ENCODE measurements at places on chromosomes 1 and 21.

DNA sequence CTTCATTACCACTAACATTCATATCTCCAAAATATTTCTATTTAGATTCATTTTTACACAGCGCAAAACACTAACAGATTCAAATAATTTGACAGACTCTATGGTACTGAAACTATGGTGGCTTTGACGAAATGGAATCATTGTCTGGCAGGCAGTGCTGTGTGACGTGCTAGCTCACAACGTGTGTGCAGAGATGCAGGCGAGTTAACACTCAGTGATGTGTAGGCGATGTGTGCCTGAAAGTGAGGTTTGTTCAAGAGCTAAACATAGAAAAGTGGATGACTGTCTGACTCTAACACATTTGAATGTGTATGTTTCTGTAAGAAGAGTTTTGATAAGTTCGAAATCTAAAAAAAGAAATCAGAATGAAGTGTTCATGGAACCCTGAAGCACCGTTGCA is 97.7 kb downstream of the RYR2 start:
- no peak for DNase-seq

GRCh38 chr1:156489166-156489934 is 11.2 kb downstream of the MEF2D start:
- no peak for DNase-seq

DNA sequence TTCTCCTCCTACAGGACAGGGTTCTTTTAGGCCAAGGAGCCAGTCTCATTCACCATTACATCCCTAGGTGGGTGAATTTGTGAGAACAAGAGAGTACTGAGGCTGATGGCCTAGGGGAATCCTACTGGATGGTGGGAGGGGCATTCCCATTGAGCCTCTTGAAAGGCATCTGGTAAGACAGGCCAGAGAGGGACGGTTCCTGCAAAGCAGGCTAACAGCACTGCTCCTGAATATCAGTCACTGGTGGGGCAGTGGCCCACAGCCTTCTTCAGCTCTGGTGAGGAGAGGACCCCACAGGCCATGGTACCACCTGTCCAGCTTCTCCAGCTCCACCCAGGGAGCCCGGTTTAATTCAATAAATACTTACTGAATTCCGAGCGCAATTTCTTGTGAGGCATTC is 125.9 kb upstream of the EDN2 start:
- DNase-seq: no peak

DNA sequence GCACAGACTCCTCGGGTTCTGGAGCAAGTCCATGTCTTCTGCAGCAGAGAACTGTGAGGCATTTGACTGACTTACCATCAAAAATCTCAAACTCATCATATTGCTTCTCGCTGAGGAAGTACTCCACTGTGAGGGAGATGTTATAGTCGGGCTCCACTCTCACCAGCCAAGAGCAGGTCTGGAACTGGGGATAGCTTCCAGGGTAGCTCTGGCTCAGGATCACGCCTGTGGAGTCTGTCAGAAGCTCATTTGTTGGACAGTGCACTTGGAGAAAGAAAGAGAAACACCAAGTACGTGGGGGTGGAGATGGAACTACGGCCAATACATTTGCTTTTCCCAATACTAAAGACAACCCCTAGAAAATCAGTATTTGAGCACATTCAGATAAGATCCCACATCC is 111.1 kb downstream of the ZSCAN20 start:
- DNase-seq: no peak

DNA sequence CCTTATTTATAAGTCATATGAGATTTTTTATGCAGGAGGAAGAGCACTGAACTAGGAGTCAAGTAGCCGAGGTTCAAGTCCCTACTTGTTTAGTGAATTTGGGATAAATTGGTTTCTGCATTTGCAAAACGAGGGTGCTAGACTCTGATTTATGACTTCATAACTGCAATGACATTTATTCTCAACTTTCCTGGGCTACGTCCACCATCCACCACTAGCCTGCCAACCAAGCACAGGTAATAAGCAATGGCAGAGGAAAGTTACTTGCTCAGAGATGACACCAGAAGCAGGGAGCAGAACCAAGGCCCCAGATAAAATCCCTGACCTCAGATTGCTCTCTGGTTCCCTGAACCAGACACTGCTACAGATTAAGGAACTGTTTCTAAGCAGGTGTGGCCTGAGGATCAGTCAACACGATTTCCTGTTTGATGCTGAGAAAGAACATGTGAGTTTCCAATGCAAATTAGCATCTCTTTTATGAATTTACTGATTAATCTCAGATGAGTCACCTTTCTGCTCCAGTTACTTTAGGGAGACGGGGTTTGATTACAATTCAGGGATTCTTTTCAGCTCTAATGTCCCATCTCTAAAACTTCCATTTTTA is 52.7 kb downstream of the PLPP3 start:
- no peak for DNase-seq

DNA sequence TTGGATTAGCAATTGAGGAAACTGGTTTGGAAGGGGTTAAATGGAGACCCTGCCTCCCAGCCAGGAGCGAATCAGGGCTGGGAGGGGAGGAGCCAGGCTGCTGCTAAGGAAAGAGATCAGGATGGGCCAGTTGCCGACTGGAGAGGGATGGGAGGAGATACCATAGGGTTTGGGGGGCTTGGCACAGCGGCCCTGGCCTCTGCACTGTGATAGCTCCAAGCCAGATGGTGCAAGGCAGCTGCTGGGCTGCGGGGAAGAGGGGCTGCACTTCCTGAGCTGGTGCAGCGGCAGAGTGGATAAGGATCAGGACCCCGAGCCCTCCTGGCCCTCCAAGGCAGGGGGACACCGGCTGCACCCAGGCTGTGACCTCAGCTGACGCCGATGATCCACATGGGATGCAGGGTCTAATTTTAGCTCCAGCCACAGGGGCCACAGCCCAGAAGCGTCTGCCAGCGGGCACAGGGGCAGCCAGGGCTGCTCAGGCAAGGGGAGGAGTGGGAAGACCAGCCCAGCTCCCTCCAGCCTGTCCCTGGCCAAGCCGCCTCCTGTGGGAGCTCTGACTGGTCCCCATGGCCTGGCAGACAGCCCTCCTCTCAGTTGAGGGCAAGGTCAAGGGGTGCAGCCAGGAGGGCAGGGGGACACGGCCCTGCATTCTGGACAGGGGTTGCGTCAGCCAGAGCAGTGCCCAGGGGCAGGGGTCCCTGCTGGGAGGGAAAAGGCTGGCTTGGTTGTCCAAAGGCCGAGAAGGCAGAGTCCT is at the start of gene EXTL1:
Gene EXTL1 (plus strand): TSS at position 129 of the 757 bp plus-strand sequence. CDS start 872 bp downstream, outside the sequence.
- no peak for DNase-seq

DNA sequence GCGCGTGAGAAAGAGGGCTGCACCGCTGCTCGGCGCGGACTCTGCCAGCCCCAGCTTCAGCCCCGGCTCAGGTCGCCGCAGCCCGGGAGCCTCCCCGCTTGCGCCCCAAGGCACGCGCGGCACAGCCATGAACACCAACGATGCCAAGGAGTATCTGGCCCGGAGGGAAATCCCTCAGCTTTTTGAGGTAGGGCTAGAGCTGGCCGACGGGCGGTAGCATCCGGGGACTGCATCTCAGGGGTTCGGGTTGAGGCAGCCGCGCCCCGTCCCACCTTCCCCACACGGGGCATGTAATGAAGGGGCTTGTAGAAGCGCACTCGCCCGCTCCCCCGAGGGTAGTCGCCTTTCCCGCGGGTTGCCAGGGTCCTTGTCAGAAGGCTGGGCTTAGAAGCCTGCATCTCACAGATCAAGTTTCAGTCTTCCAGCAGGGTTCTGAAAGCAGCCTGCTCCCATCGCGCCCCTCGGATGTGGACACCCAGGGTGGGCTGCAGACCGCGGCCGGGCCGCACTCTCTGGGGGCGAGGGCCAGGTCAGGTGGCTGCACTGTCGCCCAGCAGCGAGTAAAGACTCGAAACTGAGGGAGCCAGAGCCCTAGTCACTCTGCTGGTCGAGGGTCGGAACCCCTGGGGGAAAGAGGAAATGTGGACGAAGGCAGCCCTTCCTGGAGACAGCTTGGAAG is 507 bp downstream of the AK5 start:
- no peak for DNase-seq

DNA sequence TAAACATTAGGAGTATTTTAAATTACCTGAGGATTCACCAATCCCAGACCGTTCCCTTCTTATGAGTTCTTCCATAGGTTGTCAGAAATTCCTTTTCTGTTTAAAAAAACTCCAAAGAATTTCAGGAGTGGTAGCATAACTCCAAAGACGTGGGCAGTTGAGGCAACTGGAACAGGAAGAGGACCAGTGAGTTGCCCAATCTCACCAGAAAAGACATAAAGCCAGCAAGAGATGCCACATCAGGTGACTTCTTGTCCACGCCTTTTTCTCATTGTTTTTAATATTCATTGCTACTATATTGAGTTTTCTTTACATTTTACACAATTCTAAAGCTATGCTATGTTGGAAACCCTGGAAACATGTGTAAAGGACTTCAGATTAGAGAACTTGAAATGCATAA is 88.1 kb upstream of the JAK1 start:
- no peak for DNase-seq

DNA sequence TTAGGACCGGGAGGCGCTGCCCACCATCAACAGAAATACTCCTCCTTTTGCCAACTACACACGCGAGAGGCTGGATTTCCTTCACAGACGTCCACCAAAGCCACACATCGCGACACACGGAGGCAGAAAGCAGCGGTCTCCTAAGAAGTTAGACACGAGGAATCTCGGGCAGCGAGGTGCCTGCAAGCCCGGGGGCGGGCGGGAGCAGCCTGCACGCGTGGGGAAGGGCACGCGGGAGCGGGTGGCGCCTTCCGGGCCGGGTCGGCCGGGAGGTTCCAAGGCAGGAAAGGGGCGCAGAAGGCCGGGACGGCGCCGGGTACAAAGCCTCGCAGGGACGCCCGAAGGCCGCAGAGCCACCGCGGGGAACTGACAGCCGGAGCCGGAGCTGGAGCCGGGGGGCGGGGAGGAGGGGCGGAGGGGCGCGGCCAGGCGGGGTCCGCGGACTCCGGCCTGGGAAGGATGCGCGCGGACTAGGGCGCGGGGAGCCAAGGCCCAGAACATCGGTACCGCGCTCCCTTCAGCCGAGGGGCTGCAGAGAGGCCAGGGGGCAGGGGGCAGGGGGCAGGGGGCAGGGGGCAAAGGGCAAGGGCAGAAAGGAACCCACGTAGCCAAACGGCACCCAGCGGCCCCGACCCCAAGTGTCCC is 722 bp downstream of the NPHP4 start:
- DNase-seq: no peak

GRCh38 chr1:1020000-1020404 is at the start of gene AGRN:
Gene AGRN, plus strand, starts transcription at chr1:1020120. Its CDS starts 53 bp downstream, at chr1:1020173.
- DNase-seq: no peak

DNA sequence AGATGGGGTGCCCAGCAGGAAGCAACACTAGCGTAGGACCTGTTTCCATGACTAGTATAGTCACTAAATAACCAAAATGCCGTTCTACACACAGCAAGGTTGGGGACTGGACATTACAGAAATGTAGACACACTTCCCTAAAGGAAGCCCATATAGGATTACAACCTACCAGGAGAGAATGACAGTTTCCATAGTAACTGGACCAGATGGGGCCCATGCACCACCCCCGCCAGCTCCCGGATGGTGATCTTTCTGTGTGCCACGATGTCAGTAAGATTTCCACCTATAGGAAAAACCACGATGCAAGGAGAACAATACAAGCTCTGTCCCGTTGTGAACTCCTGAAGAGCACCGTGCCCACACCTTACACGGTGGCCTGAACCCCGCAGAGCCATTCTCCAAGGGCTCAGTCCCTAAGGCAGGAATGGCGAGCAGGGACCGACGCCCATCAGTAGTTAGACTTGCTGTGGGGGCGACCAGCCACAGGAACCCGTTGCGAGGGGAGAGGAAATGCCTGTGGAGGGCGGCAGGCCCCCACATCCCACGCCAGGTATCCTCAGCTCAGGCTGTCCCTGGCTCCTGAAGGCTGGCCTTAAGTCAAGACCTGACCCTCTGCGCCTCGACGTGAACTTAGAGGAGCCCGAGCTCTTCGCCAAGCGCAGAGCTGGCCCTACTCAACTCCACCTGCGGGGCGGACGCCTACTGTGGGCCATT is 13.6 kb upstream of the CEP85 start:
- no peak for DNase-seq

DNA sequence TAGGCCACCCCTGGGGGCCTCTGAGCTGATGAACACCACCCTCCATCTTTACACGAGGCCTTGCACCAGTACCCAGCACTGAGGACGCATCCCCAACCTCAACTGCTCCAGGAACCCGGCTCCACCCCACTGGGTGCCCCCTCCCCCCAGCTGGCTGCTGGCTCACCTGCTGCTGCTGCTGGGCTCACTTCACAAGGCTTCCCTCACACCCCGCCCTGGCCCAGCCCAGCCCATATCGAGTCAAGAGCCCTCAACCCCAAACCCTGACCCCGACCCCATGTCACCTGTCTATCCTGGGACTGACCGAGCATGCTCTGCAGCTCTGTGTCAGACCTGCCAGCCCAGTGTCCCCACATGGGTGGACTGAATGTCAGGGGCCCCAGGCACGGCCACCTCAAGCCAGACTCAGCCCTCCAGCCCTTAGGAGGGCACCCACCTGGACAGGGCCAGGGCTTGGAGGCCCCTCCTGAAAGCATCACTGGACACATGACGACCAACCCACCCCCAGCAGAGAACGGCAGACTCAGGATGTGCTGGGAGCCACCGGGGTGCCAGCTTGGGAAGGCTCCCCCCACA is 21.4 kb downstream of the WNT9A start:
- DNase-seq: no peak

- no peak for DNase-seq
These were observed 147.2 kb downstream of the CHD1L start for GRCh38 chr1:147389532-147390184.

GRCh38 chr1:53549781-53550180 is 90.6 kb downstream of the DMRTB1 start:
- no peak for DNase-seq

DNA sequence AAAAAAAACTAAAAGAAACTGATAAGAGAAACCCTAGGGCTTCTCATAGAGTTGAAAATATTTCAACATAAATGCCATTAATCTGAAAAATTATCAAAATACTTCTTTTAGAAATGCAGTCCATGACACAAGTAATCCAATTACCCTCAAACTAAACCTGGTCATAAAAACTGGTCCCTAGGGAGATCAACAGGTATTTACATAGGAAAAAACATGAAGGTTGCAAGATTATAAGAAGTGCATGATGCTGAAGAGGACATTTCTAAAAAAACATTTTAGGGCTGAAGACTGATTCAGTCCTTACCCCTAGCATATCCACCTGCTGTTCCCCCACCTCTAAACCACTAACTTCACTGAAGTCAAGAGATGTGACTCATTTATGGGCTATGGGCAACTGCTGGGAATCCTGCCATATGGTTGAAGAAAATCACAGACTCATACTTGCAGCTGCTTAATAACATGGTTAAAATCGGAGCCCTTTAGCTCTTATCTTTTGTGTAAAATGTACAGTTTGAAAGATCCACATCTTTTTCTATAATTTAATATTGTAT is 131.0 kb upstream of the RUNX1 start:
- DNase-seq: no peak

DNA sequence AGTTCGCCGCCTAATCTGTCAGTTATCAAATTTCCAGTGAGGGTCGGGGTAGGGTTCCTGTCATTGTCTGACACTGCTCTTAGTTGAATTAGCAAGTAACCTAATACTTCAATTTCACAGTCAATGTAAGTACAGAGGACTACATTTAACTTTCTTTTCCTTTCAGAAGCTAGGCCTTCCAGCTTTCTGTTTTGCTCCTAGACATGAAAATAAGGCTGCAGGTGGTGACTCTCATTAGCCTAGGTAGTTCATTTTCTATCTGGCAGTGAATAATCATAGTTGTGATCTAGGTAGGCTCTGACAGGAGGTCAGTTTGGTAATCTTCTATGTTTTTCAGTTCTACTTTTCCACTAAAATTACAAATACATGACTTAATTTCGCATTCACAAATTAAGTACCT is 783.1 kb downstream of the MRPL39 start:
- DNase-seq: no peak

All from stimulated activated CD4-positive, alpha-beta T cell treated with anti-CD3 and anti-CD28 coated beads, Interleukin-1b, Interleukin-23, amount 100 ng/mL, for 1 hour (primary cell).